Stimulated activated CD4-positive, alpha-beta T cell treated with anti-CD3 and anti-CD28 coated beads, Interleukin-1b, Interleukin-23, amount 100 ng/mL, for 48 hours (primary cell): ENCODE measurements at places on chromosomes 7 and 10.
A peak's percentile ranks its signal among the peaks of the same experiment; 100 is the strongest.

DNA sequence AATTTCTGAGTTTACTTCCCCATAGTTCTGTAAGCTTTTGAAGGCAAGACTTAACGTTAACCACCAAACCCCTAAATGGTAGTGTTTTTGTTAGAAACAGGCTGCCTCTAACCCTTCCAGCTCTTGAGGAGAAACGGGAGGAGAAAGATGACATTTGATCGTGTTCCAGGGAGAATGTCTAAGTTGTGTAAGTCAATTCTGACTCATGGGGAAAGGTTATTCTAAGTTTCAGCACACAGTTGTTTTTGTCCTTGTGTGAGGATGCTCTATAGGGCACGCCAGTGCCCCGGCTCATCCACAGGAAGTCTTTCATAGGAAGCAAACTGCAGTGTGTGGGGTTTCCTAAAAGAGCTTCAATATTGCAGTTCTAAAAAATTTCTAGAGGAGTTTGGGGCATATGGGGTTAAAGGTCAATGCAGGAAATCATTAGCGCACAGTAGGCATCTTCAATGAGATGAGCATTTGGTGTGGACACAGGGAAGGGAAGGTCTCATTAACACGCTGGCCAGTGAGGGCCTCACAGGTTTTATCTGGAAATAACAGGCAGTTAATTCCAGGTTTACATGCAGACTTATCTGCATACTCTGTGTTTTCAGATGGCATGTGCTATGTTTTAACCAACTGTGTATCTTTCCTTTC is 638.2 kb upstream of the IGFBP3 start:
- no peak for DNase-seq

GRCh38 chr10:5445006-5445405 is 32.6 kb downstream of the NET1 start:
- no peak for DNase-seq

DNA sequence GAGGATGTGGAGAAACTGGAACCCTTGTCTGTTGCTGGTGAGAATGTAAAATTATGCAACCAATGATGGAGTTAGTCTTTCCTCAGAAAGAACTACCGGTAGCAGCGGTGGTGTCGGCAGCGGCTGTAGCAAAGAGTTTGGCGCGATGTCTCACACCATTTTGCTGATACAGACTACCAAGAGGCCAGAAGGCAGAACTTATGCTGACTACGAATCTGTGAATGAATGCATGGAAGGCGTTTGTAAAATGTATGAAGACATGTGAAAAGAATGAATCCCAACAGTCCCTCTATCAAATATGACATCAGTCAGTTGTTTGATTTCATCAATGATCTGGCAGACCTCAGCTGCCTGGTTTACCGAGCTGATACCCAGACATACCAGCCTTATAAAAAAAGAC is 10.6 kb downstream of the CLEC2L start:
- DNase-seq = no peak

DNA sequence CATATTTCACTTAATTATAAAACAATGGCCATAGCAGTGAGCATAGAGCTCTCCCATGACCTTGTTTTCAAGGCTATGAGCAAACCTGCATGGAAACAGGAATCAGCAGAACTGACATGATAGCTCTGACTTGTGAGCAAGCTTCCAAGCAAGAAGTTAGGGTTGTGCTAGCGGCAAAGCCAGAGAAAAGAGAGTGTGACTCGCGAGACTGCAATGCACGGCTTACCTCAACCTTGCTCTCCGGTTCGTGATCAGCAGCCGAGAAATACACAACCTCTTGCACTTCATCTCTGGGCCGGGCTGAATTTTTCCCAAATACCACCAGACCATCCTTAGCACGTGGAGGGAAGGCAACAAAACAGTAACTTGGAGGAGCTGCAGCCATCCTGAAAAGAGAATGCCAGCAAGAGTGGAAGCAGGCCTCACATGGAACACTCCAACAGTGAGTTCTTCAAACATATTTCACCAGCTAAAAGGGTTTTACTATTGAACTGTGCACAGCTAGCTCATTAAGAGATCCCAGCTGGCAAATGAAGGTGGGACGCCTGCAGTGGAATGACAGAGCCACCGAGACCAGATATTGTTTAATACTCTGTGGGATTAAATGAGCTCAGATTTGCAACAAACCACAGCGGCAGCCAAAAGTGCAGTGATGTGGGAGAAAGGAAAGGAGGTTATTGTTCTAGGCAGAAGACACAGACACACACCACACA is 20.8 kb downstream of the SCRN1 start:
- DNase-seq = no peak

DNA sequence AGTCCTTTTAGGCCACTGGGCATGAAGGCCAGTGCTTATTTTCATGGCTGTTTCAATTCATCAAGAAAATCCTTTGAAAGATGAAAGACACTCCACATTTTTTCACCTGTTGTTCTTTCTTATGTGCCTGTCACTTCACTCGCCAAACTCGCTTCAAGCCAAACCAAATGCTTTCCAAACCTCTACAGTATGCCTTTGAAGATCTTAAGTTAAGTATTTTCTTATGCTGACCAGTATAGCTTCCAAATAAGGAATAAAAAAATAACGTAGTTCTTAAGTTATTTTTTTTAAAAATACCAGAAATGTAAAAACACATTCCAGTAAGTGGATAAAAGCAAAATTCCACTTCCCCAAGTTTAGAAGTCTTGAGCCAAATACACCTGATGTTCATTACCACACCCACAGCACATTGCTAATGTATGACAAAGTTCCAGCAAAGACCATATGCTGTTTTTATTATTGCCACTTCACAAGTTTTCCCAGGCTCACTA is 186.1 kb downstream of the MTERF1 start:
- DNase-seq = no peak

DNA sequence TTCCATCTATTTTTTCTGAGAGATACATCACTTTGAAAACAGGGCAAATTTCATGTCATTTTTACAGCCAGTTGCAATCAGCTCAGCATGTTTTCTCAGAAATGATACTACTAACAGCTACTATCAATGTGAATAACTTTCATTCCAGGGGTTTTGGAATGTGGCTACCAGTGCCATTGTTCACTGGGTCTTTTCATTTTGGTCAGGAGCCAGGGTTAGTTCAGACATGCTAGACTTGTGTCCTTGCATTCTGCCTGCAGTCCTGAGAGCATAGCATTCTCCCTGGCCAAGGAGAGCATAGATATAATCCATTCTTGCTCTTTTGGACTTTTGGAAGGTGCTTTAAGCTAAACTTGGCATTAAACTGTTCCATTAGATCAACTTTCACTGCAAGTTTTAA is 160.9 kb upstream of the NEBL start:
- DNase-seq = no peak

DNA sequence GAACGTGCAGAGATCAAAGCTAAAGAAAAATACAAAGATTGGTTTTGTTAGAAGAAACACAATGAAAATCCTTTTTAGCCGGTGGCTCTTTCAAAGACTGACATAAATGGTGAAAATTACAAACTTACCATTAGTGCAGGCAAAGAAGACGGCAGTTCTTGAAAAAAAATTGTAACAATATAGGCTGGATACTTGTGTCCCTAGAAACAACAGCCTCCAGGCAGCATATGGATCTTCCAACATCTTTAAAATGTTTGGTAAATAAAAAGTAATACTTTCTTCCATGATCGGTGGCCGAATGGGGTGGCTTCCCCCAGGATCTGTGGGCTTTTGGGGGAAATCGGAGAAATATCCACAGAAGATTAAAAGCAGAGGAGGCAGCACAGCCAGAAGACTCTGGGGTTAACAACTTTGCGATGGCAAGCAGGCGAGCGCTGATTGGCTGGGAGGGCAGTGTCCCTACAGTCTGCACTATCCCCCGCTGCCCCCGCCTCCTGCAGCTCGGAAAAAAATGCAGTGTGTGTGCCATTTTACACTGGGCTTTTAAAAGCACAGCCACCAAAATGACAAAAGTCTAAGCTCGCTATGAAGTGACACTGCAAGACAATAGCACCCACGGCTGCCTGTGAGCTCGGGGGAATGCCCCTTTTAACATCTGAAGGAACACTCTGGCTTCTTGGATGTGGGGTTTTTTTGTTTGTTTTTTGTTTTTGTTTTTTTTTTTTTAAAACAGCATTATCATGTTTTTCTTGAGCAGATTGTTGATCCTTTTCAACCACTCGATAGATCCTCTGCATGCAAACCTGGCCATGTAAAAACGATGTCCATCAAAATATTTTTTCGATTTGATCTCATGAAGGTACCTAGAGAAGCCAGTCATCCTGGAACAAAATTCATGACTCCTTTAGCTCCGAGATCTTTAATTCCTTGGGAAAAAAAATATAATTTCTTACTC is 31.7 kb upstream of the EPC1 start:
- peak; percentile 92 for DNase-seq

DNA sequence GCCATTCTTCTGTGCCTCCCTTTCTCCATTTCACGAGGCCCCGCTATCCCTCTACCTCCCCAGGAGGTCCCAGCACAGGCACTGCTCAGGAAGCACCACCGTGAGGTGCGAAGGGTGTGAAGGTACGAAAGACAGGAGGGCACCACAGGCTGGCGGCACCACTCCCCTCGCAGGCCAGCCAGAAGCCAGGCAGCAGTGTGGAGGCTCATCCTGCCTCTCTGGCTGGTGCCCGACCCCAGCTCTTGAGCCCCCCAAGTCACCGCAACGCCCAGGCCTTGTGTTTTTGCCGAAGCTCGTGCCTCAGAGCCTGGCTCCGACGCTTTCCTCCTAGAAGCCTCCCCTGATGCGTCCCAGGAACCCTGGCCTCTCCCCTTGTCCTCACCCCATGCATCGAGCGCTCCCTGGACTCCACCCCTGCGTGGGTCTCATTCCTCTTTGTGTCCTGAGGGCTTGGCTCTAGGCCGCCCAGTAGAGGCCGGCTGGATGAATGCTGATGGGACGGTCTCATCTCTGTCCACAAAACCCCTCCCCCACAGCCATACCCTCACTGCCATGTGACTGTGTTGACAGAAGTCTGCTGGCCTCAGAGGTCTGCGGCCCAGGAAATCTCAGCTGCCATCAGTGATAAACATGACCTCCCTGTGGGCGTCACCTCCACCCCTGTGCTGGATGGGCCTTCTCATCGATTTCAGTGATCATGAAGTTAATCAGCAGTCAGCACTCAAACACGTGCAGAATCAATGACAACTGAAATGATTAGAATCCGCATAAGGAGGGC is 19.3 kb downstream of the BRI3 start:
- DNase-seq = no peak

DNA sequence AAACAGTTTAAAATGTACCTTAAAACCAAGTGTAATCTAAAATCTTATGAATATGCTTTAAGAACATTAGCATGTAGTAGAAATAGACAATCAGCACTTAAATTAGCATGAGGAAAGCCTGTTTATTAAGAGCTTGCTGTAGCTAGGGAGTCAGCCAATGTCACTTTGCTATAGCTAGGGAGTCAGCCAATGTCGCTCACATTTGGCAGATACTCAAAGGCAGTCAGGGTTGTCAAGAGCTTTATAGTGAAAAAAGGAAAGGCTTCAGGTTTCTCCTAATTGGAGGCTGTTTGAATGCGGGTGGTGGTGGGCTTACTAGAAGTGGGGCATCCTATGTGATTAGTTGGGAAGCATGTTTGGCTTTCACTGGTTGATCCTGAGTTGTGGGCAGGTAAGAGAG is 226.2 kb upstream of the DGKB start:
- no peak for DNase-seq

- DNase-seq = no peak
Measured at GRCh38 chr10:34092891-34093290, 722.2 kb downstream of the PARD3 start.

- DNase-seq = no peak
Measured at GRCh38 chr7:118731854-118732253, 507.4 kb downstream of the ANKRD7 start.

DNA sequence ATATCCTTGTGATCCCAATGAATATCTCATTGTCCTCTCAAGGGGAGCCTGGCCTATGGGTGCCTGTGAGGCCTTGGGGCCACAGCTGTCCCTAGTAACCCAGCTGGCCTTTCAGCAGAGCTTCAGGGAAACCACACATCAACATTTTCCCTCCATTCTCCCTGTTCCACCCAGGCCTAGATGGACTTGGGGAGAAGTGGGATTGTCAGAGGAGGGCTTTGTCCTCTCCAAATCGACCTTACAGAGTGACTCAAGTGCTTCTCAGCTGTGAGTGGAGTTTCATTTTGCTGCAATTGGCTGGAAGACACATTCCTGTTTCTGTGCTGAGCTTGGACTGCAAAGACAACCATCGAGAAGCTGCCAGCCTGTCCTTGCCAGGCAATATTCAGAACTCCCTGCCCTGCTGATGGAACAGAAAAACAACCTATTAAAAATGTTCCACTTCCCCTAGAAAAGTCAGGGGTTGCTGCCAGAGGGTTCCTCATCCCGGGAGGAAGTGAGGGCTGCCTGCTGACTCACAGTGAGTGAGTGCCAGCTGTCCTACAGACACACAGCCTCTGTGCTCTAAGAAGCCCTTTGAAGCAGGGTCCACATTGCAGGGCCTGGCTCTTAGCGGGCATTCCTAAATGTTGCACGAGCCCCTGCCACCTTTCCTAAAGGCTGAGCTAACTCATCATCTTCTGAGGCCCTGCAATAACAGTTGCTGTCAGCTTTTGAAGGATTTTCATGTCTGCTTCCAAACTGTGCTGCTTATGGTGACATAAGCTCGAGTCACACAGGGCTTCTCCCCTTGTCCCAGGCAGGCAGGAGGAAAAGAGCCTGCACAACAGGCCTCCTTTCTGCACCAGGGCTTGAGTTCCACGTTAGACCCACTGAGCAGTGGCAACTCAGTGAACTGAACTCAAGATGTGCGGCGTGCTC is 20.5 kb downstream of the STRA8 start:
- no peak for DNase-seq

DNA sequence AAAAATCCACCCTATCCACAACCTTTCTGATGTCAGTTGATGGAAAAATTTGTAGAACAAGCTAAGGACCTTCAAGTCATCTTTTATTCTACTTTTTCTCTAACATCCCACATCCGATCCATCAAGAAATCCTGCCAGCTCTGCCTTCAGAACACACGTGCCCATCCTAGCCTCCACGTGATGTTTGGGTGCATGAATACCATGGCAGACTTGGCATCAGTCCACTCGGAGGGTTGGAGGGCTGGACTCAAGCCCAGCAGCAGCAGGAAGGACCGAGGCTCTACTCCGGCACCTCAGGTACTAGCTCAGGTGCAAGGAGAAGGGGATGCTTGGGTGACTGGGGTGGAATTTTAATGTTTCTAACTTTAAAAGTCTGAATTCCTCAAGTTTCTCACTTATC is 428.6 kb downstream of the DPP6 start:
- DNase-seq = no peak

DNA sequence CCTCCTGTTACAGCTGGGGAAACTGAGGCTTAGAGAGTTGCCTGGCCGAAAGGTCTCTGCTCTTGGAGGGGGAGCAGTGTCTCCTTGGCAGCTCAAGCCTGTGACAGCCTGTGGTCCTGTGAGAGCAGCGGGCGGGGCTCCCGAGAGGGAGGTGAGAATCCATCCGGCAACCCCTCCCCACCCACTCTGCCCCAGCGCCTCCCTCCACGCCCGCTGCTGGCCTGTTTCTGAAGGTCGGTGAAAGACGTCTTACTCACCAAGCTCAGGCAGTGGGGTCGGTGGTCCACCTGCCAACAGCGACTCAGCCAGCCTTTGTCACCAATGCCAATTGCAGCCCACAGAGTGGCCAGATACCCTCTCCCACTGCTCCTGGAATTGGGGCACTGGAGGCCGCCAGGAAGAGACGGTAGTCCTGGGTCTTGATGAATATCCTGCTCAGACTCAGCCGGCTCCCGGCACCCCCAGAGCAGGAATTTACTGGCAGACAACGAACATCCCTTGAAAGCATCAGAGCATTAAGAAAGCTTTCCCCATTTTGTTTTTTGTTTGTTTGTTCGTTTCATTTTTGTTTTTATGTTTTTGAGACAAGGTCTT is 7.4 kb upstream of the TTYH3 start:
- DNase-seq = no peak

- DNase-seq = no peak
Measured at GRCh38 chr10:1408651-1409367, 328.5 kb downstream of the ADARB2 start.
